AG10803 (cell line): ENCODE measurements at places on chromosomes 3 and 15.

DNA sequence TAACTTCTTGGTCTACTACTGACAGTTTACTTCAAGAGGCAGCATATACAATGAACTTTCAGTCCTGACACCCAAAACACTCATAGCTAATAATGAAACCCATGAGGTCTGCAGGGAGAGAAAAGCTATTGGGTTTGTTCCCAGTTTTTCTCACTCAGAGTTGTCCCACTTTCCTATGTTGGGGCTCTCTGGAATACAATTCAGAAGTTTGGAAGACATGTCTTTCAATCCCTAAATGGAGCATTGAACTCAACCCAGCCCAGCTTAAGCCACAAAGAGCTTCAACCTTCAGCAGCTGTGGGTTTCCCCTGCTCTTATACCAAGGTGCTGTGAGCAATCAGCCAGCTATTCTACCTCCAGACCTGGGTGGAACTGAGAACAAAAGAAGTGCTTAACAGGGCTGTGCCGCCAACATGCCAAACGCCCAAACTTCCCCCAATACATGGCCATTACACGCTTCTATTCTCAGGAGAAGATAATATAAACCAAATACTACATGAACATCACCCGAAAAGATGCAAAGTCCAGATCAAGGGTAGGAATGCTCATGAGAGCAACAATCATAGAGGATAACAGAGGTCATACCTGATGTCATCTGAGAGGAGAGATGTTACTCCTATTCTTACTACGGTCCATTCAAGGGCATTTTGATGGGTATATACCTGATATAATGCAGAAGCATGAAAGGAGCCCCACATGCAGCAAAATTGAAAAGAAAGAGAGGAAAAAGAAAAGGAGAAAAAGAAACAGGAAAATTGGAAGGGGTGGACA is 131.2 kb upstream of the TGFBR2 start:
- DNase-seq, result no peak

- no peak for DNase-seq
These were observed 114.0 kb downstream of the LRRC28 start for GRCh38 chr15:99365242-99365641.

DNA sequence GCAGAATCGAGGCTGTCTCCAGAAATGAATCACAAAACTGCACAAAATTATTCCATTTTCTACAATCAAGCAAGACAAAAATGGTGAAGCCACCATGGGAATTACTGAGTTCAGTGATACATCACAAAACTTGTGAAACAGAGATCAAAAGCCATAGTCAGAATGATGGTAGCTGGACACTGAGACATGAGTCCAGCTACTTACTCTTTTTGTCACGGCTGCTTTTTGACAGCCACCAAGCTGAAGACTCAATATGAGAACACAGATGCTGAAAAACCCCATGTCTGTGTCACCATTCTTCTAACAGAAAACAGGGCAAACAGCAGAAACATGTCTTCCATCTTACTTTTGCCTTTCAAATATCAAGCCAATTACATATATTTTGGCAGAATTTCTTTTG is 237.6 kb downstream of the LPP start:
- DNase-seq, result no peak

DNA sequence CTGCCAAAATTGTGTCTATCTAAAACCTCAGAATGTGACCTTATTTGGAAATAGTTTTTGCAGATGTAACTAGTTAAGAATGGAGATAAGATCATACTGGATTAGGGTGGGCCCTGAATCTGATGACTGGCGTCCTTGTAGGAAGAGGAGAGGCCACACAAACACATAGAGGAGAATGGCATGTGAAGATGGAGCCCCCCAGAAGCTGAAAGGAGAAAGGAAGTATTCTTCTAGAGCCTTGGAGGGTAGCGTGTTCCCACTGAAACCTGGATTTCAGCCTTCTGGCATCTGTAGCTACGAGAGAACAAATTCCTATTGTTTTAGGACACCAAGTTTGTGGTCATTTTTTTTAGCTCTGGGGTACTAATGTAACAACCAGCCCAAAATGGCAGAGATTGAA is 423.0 kb upstream of the TPM1 start:
- DNase-seq, result peak; percentile 54

GRCh38 chr15:82832601-82833361 is 23.4 kb downstream of the WHAMM start:
- DNase-seq, result peak; percentile 87

GRCh38 chr3:153980252-153980590 is 141.0 kb upstream of the ARHGEF26 start:
- DNase-seq, result no peak

- DNase-seq, result no peak
These were observed 11.2 kb downstream of the EPHB3 start for GRCh38 chr3:184572633-184573270.

GRCh38 chr3:150890295-150890694 is 14.9 kb downstream of the MINDY4B start:
- peak; percentile 60 for DNase-seq

DNA sequence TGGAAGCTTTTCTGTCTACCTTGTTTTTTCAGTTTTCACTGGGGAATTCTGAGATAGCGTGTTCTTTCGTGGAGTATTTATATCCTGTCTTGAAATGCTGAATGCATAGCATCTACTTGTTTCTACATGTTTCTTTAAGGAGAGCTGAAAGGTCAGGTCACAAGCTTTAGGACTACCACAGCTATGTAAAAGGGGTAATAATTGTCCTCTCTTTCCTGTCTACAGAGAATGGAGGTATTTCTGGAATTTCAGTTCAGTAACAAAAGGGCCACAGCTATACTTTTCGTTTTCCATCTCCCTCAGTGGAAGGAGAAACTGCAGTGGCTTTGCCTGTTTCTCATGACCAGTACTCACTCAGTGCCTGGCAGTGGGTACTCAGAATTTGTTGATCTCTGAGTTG is 4.7 kb downstream of the INAFM2 start:
- DNase-seq, result peak; percentile 81

- DNase-seq, result peak; percentile 16
These were observed 218.2 kb downstream of the P3H2 start for GRCh38 chr3:189902230-189903186.

DNA sequence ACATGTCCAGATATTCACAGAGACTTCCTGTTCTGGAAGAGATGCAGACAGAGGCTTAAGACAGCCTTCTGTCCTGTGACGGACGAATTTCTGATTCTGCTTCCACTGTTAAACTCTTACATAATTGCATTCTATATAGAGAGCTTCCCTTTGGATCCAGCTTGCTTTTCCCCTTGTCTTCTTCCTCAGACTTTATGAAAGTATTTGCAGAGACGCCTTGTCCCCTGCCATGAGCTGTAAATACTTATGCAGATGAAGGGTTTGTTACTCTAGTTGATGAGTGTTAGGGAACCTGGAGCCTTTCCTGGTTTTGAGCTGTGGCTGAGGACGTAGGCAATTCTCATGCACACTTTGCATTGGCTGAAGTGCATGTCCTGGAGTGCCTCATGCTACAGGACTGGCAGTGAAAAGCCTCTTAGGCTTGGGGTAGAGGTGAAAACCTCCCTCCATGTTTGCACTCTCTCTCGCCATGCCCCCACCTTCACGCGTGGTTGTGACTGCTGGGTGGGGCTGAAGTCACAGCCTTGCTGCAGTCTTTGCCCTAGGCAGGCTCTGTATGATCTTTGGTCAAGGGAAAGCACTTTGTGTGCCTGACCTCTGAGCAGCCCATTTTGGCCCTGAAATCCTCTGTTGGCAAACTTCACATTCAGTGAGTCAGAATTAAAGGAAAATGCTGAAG is 286.6 kb downstream of the PTPRG start:
- peak; percentile 23 for DNase-seq

DNA sequence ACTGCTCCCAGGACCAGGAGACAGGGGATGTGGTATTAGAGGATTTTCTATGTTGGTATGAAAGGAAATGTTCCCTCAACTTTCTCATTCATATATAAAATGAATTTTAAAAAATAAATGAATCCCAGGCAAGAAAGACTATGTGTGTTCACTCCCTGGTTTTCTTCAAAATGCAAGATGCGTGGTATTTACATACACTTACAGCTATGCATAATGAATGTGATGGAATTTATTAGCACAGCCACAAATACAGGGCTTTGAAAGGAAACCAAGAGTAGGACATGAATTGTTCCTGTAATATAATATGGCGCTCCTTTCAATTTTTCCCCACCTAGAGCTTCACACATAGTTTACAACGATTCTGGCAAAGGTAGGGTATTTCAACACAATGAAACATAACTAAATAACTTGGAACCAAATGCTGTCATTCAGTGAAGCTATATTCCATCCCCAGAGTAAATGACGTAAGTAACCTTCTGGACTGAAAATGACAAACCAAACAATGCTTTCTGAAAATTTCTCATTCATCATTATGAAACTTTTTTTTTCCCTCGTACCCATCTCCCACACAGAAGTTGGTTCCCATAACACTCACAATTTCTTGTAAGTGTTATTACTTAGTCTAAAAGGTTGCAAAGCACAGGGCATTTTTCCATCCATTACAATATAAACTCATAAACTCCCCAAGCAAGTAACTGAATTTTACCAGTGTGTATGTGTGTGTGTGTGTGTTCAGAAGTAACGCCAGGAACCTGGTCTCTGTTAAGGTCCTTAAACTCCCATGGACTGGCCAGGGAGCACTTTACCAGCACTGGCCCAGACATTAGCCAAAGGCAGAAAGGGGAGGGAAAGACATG is 41.8 kb downstream of the CBLB start:
- DNase-seq, result no peak

GRCh38 chr15:48435321-48435720 is 104.1 kb downstream of the DUT start:
- no peak for DNase-seq

DNA sequence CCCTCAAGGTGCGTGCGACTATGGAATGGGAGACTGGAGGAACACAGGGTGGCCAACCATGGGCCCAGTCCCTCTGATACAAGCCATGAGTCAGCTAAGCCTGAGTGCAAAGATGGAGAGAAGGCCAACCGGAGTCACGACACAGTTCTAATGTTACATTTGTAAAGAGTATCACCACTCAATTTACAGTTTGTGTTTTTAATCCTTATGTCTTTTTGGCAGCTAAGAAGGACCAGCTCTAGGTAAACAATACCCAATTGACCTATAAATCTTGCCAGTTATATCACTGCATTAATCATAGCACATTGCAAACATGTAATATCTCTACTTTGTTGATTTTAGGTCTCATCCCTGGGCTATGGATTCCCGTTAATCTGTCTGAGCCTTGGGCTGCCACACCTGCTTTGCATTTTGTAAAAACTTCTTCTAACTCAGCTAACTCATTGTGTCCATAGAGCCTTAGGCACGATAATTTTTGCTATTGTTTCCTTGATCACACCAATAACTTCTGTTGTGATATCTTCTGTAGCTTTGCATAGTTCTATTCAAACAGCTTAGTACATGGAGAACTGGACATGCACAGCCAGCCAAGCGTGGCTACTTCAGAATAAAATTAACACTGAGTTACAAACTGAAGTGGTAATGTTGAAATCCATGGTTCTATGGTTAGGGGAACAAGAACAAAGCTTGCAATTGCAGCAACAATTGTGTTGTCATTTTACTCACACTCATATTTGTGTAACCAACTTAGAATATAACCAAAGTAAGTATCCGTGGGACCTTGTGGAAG is 50.3 kb downstream of the LSM3 start:
- no peak for DNase-seq

- DNase-seq, result no peak
These were observed 237.7 kb upstream of the AZI2 start for GRCh38 chr3:28586325-28586724.

DNA sequence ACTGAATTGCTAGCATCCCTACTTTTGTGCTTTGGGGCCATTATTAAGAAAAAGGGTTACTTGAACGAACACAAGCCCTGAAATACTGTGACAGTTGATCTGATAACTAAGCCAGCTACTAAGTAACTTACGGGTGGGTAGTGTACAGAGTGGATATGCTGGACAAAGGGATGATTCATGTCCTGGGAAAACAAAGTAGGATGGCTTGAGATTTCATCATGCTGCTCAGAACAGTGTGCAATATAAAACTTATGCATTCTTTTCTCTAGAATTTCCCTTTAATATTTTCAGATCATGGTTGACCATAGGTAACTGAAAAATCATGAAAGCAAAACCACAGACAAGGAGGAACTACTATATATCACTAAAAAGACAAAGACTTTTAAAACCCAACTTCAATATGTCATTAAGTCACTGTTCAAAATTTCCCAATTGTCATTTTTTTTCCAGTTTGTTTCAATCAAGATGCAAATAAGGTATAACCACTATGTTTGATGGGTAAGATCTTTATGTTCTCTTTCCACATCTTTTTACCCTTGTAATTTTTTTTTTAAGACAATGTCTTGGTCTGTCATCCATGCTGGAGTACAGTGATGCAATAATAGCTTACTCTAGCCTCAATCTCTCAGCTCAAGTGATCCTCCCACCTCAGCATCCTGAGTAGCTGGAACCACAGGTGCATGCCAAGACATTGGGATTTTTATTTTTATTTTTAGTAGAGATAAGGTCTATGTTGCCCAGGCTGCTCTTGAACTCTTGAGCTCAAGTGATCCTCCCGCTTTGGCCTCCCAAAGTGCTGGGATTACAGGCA is 67.7 kb downstream of the IFT80 start:
- DNase-seq, result peak; percentile 93

DNA sequence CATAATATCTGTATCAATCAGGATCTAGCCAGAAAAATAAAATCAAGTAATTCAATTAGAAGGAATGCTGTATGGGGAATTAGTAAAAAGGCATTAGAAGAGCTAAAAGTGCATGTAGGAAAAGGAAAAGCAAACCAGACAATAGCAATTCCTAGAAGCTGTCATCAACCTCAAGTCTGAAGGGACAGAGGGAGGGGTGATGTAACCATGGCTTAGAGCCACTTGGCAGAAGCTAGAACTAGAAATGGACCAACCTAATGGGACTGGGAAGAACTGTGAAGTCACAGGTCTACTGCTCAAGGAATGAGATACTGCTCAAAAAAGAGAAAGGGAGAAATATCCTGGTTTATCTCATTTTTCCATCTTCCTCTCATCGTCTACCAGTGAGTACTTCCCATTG is 590.7 kb upstream of the SGO1 start:
- DNase-seq, result peak; percentile 1

DNA sequence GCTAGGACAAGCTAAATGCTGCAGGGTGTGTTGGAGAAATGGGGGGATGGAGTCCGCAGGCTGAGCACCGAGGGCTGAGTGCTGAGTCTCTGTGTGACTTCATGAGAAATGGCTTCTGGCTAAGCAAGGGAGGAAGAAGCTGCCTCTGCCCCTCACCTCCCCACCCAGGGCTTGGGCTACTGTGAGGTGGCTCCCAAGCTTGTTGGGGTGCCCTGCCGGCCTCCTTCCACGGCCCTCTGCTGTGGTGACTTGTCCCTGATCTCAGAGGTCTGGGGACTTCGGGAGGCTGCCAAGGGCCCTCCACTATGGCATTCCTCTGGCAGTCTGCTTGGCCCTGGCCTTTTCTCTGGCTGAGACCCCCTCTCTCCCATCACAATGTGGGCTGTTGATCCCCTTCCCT is 30.1 kb upstream of the RAD18 start:
- no peak for DNase-seq

DNA sequence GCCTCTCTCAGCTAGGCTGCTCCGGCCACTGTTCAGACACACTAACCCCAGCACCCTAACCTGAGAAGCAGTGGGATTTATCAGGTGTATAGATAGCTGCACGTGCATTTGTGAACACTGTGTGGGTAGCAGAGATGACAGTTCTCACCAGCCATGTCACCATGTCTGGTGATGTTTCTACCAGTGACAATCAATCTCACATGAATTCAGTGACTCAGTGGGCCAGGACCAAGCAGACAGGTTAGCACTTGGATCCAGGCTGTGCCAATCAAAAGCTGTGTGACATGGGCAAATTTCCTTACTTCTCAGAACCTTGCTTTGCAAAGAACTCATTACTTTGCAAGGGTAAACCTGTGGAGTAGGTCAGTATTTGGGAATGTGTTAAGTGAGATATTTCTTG is 65.3 kb upstream of the GATM start:
- no peak for DNase-seq

GRCh38 chr15:71683411-71684274 is 126.7 kb upstream of the NR2E3 start:
- DNase-seq, result peak; percentile 45
